ENCODE measurements at places on chromosomes 16 and 17. TPM values are rescaled to one million over a fixed set of nuclear protein-coding genes. Genes with fewer than 3 reads are reported as not detected.
A peak's percentile ranks its signal among the peaks of the same experiment; 100 is the strongest.

C17orf67 gene
- 4.3 TPM for total RNA-seq

VAT1L gene
- not detected for total RNA-seq

KCNH4 gene
- total RNA-seq: not detected

DNA sequence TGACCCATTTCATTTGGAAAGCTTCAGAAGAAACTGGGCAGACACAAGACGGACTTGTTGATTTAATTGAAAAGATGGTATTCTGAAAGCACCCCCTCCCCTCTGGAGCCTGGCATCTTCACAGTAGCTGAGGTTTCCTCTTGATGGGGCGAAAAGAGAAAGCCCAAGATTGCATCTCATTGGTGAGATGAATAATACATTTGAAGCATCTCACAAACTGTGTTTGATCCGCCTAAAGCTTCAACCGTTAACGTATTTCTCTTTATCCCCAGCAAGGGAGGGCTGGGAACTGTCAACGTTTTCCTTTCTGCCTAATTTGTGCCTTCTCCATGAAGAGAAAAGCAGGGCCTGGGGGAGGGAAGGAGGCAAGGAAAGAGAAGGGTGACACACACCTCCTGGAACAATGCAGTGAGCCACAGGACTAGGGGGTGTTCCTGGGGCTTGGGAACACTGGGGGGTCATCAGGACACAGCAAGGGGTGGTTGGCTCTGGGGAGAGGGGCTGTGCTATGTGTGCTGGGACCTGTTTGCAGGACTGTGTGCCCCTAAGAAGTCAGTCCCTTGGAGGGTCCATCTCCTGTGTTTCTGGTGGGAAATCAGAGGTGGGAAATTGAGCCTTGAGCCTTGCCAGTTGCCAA lies 18.5 kb upstream of the PIPOX start:
- H3K27ac ChIP-seq: no peak overlapping the region
- H3K4me3 ChIP-seq: no peak overlapping the region
- no peak for DNase-seq

TERB1 gene
- total RNA-seq: not detected

CCL1 gene
- total RNA-seq: not detected

- peaks cover 93% of the 10 kb centered on the region for H3K27me3 ChIP-seq
- no peak overlapping the region for H3K4me3 ChIP-seq
- H3K4me1 ChIP-seq: no peaks in the 10 kb centered on the region
- no peaks in the 10 kb centered on the region for H3K36me3 ChIP-seq
- DNase-seq: no peak
Observed at GRCh38 chr16:87033541-87034300, 283.5 kb downstream of the C16orf95 start.

- H3K27me3 ChIP-seq: no peaks in the 10 kb centered on the region
- no peaks in the 10 kb centered on the region for H3K36me3 ChIP-seq
- H3K27ac ChIP-seq: no peak overlapping the region
Observed at GRCh38 chr17:55285340-55286301, 20.9 kb downstream of the HLF start.

CHST4 gene
- 2.4 TPM for total RNA-seq

- H3K36me3 ChIP-seq: no peaks in the 10 kb centered on the region
- no peaks in the 10 kb centered on the region for H3K4me1 ChIP-seq
- no peak overlapping the region for H3K27ac ChIP-seq
Observed at GRCh38 chr16:3995001-3995400, 114.5 kb upstream of the CREBBP start.

DNA sequence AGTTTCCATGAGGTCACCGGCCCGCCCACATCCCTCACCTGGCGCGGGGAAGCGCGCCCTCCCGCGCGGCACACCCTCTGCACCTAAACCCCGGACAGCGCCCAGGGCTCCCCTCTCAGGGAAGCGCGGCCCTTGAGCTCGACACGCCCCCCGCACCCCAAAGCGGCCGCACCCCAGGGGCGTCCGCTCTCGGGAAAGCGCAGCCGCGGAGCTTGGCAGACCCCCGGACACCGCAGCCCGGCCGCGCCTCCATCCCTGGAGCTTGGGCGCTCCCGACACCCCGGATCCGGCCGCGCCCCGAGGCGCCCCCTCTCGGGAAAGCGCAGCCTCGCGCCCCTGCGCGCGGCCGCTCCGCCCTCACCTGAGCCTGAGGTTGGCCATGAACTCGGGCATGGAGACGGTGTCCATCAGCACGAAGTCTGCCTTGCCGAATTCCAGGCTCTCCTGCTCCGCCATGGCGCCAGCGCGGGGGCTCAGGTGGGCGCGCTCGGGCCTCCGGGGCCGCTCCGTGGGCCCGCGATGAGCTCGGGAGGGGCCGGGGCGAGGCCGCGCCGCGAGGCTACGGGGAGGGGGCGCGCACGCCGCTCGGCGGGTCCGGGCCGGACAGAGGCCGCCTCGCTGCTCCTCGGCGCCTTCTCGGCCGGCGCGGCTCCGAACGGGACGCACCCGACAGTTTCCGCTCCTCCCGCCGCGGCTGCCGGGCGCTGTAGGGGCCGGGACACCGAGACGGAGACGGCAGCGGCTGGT lies at the start of gene MYO1D:
Gene MYO1D (minus strand): TSS at position 708 of the 747 bp plus-strand sequence. CDS start 252 bp downstream, at position 456.
- peaks cover 14% of the 10 kb centered on the region for H3K4me1 ChIP-seq
- H3K36me3 ChIP-seq: no peaks in the 10 kb centered on the region
- H3K27ac ChIP-seq: peak within 1 kb of the TSS; percentile 45
- peak within 1 kb of the TSS; percentile 86 for H3K4me3 ChIP-seq
- H3K27me3 ChIP-seq: no peaks in the 10 kb centered on the region

GNG13 gene
- not detected for total RNA-seq

DNA sequence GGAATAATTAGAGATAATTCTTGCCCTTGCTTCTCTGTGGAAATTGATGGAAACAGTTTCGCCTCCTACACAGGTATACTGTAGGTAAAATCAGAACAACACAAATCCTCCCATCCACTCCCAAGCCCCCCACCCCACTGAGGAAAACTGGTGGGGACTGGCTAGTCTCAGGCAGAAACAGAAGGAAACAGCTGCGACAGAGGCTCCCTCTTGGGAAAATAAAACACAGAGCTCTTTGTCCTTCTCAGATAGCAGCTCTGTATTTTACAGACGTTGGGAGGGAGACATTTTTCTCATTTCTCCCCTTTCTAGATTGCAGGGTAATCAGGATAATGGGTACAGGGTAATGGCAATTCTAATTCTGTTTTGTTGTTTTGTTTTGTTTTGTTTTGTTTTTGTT lies 1.1 kb downstream of the SLFN13 start:
- H3K4me1 ChIP-seq: no peaks in the 10 kb centered on the region
- no peak for DNase-seq
- H3K27me3 ChIP-seq: peaks cover 31% of the 10 kb centered on the region
- no peak overlapping the region for H3K4me3 ChIP-seq
- no peak overlapping the region for H3K27ac ChIP-seq

- peaks cover 24% of the 10 kb centered on the region for H3K4me1 ChIP-seq
- no peaks in the 10 kb centered on the region for H3K27me3 ChIP-seq
- H3K27ac ChIP-seq: no peak overlapping the region
- DNase-seq: no peak
- no peaks in the 10 kb centered on the region for H3K36me3 ChIP-seq
Observed at GRCh38 chr17:1593630-1593931, 31.0 kb upstream of the PITPNA start.
